ENCODE measurements at places on chromosomes 3 and 15. TPM values are rescaled to one million over a fixed set of nuclear protein-coding genes. Genes with fewer than 3 reads are reported as not detected.

GRCh38 chr3:112087746-112088145 lies 1.6 kb downstream of the C3orf52 start:
- peaks cover 61% of the 10 kb centered on the region for H3K4me1 ChIP-seq
- no peaks in the 10 kb centered on the region for H3K27me3 ChIP-seq
- H3K36me3 ChIP-seq, result no peaks in the 10 kb centered on the region

The HYAL1 gene
- not detected for total RNA-seq

The ITGB5 gene
- total RNA-seq, result 81.1 TPM

The DGKG gene
- 26.3 TPM for total RNA-seq

GRCh38 chr3:11697701-11698100 lies 54.0 kb upstream of the VGLL4 start:
- no peak overlapping the region for H3K27ac ChIP-seq
- H3K4me1 ChIP-seq, result no peaks in the 10 kb centered on the region
- H3K36me3 ChIP-seq, result peaks cover 44% of the 10 kb centered on the region
- H3K4me3 ChIP-seq, result no peak overlapping the region
- no peaks in the 10 kb centered on the region for H3K27me3 ChIP-seq
- DNase-seq, result no peak

The CORO2B gene
- total RNA-seq, result 0.89 TPM

The RTP4 gene
- not detected for total RNA-seq

DNA sequence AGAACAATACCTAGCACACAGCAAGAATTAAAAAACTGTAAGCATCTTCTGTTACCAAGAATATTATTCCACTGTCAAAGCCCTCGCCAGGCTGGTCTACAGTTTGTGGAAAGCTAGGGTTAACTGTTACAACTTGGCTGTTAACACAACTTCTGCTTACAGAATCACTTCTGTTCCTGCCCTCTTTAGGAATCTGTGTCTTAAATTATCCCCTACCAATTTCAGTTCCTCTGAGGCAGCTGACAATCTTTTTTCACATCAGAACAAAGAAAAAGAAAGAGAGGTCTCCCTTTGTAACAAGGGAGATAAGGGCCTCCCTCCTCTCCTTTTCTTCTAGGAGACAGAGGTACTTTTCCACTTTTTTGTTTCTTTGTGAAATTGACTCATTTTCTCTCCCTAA lies 188.9 kb downstream of the FMN1 start:
- H3K4me1 ChIP-seq, result peaks cover 22% of the 10 kb centered on the region
- H3K27me3 ChIP-seq, result no peaks in the 10 kb centered on the region
- H3K36me3 ChIP-seq, result no peaks in the 10 kb centered on the region
- H3K27ac ChIP-seq, result no peak overlapping the region
- no peak overlapping the region for H3K4me3 ChIP-seq

The TMEM40 gene
- total RNA-seq, result not detected

DNA sequence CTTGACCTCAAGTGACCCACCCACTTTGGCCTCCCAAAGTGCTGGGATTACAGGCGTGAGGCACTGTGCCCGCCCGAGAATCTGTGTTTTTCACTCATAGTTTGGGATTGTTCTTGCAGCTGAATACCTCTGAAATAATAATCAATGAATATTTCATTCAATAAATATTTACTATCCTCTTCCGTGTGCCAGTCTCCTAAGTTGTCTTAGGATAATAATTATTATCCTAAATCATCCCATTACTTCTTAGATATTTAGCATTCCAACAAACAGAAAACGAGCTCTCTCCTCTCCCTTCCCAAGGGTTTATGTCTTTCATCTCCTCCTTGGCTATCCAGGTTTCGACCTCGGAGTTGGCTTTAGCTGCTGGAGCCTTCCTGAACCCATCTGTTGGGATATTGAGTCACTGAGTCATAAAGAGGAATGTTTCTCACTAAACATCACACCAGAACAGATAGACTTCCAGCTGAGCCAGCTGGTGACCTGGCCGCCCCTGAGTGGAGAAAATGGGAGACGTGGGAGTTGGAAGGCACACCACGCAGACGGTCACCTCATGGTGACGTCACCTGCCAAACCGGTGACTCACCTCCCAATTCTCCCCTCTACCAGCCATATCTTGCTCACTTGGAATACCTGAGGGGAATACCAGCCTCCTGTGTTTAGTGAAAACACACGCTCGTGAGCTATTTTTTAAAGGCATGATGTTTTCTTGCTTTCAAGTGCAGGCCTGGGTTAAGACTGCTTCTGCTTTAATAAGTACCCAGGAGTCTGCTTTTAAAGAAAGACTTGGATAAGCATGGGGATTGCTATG lies 43.9 kb downstream of the BHLHE40 start:
- H3K4me3 ChIP-seq, result no peak overlapping the region
- H3K27ac ChIP-seq, result no peak overlapping the region
- H3K27me3 ChIP-seq, result no peaks in the 10 kb centered on the region
- peak; percentile 34 for DNase-seq

- no peaks in the 10 kb centered on the region for H3K4me1 ChIP-seq
- no peaks in the 10 kb centered on the region for H3K27me3 ChIP-seq
- no peak overlapping the region for H3K27ac ChIP-seq
- peak; percentile 66 for DNase-seq
- H3K36me3 ChIP-seq, result no peaks in the 10 kb centered on the region
- no peak overlapping the region for H3K4me3 ChIP-seq
Observed at GRCh38 chr3:156751461-156752025, 74.6 kb upstream of the LEKR1 start.

DNA sequence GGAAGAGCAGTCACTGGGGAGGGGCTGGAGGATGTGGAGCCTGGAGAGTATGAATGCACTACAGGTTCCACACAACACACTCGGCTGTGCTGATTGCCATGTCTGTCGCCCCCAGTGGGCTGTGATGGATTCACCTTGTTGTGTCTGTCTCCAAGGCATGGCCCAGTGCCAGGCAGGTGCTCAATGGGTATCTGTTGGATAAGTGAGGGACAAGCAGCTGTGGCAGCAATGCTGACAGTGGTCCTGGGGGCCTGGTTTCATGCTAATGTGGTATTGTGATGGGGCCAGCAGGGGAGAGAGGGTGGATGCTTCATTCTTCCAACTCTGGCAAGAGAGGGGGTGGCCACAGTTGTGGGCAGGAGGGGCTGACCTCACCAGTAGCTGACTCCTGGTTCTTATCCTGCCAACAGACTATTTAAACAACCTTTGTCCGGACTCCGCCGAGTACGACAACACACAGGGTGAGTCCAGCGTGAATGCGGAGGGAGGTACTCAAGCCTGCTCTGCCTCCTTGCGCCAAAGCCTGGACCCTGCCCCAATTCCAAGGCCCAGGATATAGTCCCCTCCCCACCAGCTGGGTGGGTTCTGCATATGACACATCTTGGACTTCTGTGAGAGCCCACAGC lies 47.3 kb upstream of the NR2C2 start:
- H3K36me3 ChIP-seq, result peaks cover 17% of the 10 kb centered on the region
- H3K27ac ChIP-seq, result no peak overlapping the region
- DNase-seq, result peak; percentile 73
- H3K4me3 ChIP-seq, result no peak overlapping the region

GRCh38 chr3:39757307-39757706 lies 52.1 kb upstream of the MYRIP start:
- peaks cover 6% of the 10 kb centered on the region for H3K4me1 ChIP-seq
- DNase-seq, result no peak
- H3K36me3 ChIP-seq, result no peaks in the 10 kb centered on the region
- no peak overlapping the region for H3K27ac ChIP-seq

- peaks cover 5% of the 10 kb centered on the region for H3K27me3 ChIP-seq
- H3K36me3 ChIP-seq, result no peaks in the 10 kb centered on the region
- DNase-seq, result no peak
Observed at GRCh38 chr15:94135486-94136147, 95.7 kb upstream of the MCTP2 start.

DNA sequence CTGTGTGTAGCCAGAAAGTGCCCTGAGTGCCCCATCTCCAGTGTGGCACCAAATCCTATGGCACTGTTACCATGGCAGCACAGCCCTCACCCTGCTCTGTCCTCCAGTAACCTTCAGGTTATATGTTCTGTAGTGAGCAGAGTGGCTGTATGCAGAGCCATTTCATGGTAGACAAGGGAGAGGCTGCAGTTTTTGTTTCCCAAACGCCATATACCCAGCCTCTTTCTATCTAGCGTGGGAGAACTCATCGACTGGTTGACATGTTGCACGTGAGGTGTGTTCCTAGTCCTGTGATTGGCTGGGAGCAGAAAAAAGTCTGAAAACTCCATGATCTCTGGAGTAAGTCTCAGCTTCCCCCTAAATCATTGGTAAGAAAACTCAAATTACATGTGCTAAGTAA lies 2.0 kb downstream of the SIDT1 start:
- no peaks in the 10 kb centered on the region for H3K36me3 ChIP-seq
- H3K27me3 ChIP-seq, result no peaks in the 10 kb centered on the region
- H3K4me3 ChIP-seq, result no peak overlapping the region

GRCh38 chr3:134594331-134594741 lies 56.5 kb downstream of the KY start:
- peak; percentile 42 for DNase-seq
- no peak overlapping the region for H3K27ac ChIP-seq
- no peaks in the 10 kb centered on the region for H3K27me3 ChIP-seq
- H3K4me1 ChIP-seq, result no peaks in the 10 kb centered on the region
- no peak overlapping the region for H3K4me3 ChIP-seq

GRCh38 chr3:73259856-73260255 lies 198.4 kb downstream of the EBLN2 start:
- H3K4me1 ChIP-seq, result no peaks in the 10 kb centered on the region
- no peaks in the 10 kb centered on the region for H3K27me3 ChIP-seq
- no peaks in the 10 kb centered on the region for H3K36me3 ChIP-seq
- no peak for DNase-seq
- H3K27ac ChIP-seq, result no peak overlapping the region

DNA sequence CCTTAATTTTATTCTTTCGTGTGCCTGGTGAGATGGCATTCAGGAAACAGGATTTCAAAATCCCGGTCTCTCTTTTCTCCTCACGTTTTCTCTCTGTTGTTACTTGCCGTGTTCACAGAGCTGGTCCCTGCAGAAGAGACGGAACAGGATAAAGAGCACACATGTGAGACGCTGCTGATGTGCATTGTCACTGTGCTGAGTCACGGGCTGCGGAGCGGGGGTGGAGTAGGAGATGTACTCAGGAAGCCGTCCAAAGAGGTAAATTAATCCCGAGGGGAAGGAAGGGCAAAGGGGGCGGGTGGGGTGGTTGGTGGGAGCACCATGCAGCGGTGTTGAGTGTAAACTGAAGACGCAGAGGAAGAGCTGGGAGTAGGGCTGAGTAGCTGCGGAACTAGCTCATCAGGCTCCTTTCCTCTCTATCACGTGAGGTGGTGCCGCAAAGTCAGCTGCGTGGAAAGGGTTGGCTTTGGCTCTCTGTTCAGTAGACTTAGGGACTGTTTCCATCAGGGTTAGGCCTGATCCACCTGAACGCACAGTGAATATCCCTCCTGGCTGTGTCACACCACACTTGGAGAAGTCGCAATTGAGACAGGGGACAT lies 164.8 kb upstream of the BHLHE40 start:
- H3K27ac ChIP-seq, result peak overlapping the region; percentile 3
- H3K4me1 ChIP-seq, result no peaks in the 10 kb centered on the region
- peak; percentile 28 for DNase-seq

GRCh38 chr3:171788546-171789351 lies 21.5 kb downstream of the PLD1 start:
- no peak for DNase-seq
- H3K27ac ChIP-seq, result no peak overlapping the region
- H3K4me1 ChIP-seq, result peaks cover 6% of the 10 kb centered on the region
- no peaks in the 10 kb centered on the region for H3K27me3 ChIP-seq
- H3K36me3 ChIP-seq, result no peaks in the 10 kb centered on the region

The ZBED2 gene
- total RNA-seq, result not detected

The ACAN gene
- not detected for total RNA-seq

GRCh38 chr3:50612970-50613846 lies 1.6 kb upstream of the CISH start:
- no peak for DNase-seq
- no peaks in the 10 kb centered on the region for H3K27me3 ChIP-seq
- no peak overlapping the region for H3K4me3 ChIP-seq
- peaks cover 3% of the 10 kb centered on the region for H3K36me3 ChIP-seq
- H3K27ac ChIP-seq, result peak overlapping the region; percentile 89

DNA sequence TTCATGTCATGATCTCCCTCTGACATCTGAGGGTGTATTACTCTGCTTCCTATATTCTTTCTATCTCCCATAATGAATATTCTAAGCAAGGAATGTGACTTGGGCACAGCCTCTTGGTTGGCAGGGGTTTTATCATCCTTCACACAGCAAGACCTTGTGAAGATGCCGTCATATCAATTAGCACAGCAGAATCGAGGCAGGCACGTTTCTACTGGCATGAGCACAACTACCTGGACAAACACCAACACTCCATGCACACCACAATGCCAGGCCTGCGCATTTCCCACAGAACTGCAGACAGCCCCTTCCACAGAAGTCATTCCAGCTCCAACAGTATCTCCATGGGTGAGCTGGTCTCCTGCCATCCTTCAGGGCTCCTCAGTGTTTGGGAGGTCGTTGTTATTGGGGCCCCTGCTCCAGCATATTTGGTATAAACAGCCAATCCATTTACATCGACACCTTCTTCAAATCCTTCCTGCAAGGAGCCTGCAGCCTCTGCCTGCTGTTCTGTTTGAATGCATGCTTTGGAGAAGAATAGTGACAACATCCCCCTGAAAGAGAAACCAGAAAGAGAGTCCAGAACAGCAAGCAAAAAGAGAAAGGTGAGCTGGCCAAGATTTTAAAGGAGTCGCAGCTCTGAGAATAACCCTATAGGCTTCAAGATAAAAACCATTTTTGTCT lies 275.5 kb downstream of the SHOX2 start:
- H3K27me3 ChIP-seq, result no peaks in the 10 kb centered on the region
- H3K27ac ChIP-seq, result no peak overlapping the region

DNA sequence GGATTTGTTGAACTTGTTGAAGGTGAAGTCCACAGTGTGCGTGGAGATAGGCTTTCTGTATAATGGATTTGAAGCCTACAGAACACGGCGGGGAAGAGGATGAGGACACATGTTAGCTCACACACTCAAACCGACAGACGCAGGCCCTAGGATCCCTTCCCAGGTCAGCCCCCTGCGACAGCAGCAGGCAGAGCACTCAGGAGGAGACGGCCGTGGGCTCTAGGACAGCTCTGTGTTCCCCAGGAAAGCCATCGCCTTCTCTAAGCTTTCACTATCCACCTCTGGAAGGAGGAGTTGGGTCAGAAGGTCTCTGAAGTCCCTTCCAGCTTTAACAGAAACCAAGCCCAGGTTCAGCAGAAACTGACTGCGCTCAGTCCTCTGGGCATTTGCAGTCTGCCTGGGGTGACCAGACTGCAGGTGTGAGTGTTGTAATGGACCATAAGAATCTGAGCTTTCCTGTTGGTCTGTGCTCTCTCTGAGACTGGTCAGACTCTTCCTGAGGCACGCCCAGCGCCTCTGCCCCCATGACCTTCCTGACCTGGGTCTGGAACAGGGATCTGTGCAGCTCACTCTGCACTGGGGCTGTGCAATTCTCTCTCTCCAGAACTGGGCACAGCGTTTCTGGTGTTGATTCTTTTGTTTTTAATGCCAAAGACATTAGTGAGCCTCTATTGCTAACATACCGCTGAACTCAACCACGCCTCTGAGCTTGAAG lies 33.5 kb downstream of the UMPS start:
- H3K36me3 ChIP-seq, result peaks cover 60% of the 10 kb centered on the region
- DNase-seq, result no peak
- H3K4me3 ChIP-seq, result no peak overlapping the region
- H3K27me3 ChIP-seq, result no peaks in the 10 kb centered on the region
- H3K27ac ChIP-seq, result no peak overlapping the region
